SK-MEL-5 (cell line): ENCODE measurements at places on chromosomes 12 and 14. TPM values are rescaled to one million over a fixed set of nuclear protein-coding genes. Genes with fewer than 3 reads are reported as not detected.
A peak's percentile ranks its signal among the peaks of the same experiment; 100 is the strongest.

The WBP11 gene
- 33.2 and 33.7 TPM in 2 replicates for total RNA-seq

DNA sequence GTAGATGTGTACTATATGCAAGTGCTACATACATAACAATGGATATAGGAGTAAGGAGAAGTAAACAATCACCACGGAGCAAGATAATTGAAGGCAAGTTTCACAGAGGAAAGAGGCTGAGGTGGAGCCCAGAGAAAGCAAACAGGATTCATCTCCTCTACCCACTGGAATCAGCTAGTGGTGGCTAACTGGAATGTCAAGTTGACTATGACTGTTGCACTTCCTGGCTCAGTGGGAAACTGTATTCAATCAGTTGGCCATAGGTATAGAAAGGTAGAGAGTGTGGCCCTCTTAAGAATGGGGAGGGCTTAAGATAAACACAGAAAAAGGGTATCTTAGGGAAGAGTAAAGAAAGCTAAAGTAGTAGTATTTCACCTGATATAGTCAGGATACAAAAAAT, 62.4 kb downstream of the MAP4K5 start:
- no peak for DNase-seq

- no peak for DNase-seq
These were observed 18.5 kb downstream of the GLTP start for GRCh38 chr12:109861689-109862314.

DNA sequence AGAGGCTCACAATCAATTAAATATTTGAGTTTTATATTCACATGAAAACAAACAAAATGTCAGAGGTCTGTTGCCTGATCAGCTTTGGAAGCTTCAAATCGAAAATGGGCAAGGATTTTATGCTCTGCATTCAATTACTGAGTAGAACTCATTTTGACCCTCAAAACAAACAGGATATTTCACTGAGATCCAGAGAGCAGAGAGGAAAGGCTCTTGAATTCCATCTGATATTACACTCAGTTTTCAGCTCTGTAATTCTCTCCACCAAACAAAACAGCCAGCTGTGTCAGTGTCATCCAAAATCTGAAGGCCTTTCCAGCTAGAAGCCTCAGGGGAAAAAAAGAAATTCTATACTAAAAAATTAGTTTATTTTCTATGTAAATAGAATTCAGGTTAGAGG, 128.6 kb upstream of the FLRT2 start:
- DNase-seq, result no peak

- no peak for DNase-seq
These were observed 467.8 kb downstream of the EGLN3 start for GRCh38 chr14:33483110-33483509.

- no peak for DNase-seq
These were observed 27.6 kb downstream of the KICS2 start for GRCh38 chr12:64194333-64195149.

DNA sequence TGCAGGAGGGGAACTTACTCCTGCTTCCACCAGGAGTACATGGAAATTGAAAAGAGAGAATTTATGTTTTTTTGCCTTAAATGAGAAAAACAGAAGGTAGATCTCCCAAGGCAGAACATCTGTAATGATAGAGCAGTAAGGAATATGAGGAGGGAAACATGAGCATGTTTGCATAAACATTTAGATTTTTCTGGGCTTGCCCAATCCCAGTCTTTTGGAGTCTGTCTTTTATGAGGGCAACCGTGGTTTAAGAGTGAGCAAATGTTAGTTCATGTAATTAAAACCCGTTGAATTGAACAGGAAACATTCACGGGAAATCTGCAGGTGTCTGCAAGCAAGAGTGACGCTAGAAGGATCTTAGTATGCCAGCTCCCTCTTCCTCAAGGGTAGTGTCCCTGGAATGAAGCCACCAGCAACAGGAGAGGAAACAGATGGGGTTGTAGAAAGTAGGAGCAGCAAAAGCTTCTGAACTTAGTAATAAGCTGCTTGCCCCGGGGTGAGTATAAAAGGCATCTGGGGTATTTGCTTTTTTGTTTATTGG, 79.3 kb downstream of the ARF6 start:
- no peak for DNase-seq

DNA sequence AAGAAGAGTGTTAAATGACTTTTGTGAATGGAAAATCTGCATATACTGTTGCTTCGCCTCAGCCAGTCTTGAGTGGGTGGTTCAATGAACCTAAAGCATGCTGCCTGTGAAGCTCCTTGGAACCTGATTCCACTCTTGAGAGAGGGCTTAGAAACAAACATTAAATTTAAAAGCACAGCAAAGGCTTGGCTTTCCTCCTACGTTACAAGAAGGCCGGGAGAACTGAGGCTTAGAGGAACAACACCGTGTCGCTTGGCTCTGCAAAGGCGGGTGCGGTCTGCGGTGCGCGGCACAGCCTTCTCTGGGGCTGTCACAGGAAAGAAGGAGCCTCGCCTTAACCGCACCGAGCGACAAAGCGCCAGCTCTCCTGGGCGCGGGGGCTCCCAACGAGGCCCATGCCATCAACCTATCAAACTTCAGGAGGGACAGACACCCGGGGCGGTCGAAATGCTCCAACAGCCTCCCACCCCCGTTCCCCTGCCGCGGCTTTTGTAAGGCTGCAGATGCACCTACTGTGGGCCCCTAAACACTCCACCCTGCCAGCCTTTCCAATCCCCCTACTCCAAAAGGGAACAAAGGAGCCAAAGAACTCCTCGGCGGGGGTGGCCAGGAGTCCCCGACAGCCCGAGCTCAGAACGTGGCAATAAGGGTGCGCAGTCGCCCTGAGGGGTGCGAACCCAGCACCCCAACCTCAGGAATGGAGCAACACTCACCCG, 729 bp downstream of the OSBPL8 start:
- DNase-seq, result peak; percentile 24

DNA sequence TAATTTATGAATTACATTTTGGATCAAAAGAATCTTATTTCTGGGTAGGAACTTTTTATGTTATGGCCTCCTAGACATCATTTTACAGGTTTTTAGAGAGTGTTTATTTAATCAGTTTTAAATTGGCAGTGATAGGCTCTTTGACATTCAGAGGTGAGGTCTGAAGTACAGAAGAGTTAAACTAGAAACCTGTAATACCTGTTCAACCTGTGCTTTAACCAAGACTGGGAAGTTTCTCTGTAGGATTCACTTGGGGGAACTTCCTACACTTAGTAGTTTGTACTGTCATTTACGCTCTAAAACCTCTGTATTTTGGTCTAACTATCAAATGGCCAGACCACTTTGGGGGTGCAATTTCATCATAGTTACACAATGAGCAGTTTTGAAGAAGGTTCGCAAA, 35.9 kb downstream of the PLEKHA5 start:
- no peak for DNase-seq

DNA sequence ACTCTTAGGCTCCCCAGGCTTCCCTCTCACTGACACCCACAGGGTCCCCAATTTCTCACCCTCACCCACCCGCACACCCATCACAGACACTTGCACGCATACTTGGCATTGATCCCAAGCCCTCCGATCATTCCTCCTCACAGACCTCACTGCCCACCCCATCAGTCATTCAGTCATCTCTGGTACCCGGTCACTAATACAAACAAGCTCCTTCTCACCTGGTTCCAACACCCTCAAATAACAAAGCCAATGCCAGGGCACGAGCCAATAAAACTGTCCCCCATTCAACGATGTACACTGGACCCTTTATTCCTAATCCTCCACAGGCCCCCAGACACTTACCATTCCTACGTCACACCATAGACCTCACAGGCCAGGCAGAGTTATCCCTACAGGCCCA, 2.3 kb downstream of the ZNF605 start:
- no peak for DNase-seq

DNA sequence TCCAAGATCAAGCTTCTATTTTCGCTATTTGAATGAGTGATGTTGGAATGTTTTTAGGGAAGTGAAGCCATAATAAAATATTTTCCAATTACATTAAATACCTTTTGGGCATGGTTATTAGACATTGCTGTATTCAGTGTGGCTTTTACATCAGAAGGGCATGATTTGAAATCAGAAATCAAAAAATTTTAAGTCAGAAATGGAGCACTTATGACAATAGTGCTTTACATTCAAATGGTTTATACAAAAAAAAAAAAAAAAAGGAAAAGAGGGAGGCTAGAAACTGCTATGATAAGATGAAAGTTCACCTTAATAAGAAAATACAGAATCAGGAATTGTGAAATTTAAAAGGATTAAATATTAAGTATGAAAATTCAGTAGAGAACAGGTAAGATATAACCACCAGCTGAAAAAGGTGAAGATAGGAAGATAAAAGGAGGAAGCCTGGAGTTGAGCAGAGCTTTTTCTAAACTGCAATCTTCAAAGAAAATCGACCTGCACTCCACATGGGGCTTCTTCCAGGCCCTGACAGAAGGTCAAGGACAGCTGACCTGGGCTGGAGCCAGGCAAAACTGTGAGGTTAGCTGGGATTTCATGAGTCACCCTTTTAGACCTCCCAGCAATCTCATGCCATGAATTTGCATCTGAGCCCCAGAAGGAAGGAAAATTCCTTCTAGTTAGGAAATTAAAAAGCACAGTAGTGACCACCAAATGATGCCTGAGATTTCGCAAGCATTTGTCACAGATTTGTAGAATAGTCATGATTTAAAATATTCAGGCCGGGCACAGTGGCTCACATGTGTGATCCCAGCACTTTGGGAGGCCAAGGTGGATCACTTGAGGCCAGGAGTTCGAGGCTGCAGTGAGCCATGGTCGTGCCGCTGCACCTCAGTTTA, 23.4 kb upstream of the BMP4 start:
- DNase-seq, result no peak
